Left renal pelvis (tissue), 4 donors: ENCODE measurements at places on chromosomes 1 and 21. TPM values are rescaled to one million over a fixed set of nuclear protein-coding genes. Genes with fewer than 3 reads are reported as not detected.

GRCh38 chr1:41386196-41386663 is 25.0 kb downstream of the FOXO6 start:
- DNase-seq, result no peak

DNA sequence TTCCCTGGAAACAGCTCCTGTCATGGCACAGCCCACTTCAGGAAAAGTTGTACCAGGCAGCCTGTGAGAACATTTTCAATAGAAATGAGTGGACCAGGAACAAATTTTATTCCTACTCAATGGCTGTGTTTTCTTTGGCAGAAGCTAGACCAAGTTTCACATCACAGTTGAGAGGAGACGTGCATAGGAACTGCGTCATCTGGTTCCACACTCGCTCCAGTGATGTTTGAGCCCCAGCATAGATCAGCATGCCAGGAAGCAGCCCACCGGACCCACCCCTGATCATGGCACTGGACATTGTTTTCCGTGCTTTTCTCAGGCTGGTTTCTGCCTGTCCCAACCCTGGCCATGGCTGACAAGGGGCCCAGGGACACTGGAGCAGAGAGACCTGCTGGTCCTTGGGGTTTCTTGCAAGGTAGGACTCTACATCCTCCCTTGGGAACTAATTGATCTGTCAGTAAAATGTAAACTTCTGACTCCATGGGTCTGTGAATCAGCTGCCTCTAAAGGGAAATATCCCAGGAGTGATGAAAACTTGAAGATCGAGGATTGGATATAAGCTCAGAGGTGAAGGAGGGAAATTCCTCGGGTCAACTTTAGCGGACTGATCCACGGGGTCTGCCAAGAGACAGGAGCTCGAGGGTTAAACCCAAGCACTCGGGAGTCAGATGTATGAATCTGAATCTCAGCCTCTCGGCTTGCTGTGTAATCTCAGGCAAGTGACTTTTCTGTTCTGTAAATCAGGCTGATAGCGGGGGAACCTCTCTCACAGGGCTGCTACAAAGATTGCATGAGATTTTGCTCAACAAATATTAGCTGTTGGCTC is 35.7 kb downstream of the NEK2 start:
- no peak for DNase-seq

DNA sequence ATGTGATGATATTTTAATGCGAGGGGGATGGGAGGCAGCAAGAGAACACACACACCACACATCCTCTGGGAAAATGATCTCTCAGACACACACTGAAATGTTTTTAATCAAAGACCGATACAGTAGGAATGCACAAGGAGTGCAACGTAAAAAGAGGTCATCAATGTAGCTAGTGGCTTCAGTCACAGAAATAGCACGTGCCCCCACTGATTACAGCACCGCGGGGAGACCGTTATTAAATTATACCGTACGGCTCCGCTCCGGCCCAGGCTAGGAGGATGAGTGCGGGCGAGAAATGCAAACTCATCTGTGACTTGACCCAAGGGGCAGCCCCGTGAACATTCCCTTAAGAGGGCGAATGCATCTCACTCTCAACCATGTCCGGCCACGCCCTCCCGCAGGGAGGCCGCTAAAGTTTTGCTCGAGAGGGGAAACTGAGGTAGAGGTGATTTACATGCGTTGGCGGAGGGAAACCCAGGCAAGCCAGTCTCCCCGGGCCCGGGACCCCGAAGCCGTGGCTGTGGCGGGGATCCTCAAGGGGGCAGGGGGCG is 552 bp downstream of the UBR4 start:
- peak; percentile 22 for DNase-seq

- DNase-seq, result no peak
Observed at GRCh38 chr1:40802742-40803113, 19.1 kb downstream of the KCNQ4 start.

DNA sequence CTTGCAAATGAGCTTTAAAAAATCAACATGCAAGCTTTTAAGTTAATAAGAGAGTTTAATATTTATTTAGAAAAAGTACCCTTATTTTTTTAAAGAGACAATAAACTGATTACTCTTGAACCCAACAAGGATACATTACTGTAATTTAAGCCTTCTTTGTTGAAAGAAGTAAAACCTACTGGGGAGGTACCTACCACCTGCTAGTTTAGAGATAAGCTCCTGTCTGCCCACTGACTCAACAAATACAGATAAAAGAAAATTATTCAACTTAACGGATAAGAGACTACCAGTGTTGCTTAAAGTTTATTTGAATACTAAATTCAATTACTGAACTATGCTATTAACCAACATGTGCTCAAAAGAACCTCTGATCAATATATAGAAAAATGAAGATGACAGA is 23.1 kb downstream of the USP24 start:
- DNase-seq, result no peak

DNA sequence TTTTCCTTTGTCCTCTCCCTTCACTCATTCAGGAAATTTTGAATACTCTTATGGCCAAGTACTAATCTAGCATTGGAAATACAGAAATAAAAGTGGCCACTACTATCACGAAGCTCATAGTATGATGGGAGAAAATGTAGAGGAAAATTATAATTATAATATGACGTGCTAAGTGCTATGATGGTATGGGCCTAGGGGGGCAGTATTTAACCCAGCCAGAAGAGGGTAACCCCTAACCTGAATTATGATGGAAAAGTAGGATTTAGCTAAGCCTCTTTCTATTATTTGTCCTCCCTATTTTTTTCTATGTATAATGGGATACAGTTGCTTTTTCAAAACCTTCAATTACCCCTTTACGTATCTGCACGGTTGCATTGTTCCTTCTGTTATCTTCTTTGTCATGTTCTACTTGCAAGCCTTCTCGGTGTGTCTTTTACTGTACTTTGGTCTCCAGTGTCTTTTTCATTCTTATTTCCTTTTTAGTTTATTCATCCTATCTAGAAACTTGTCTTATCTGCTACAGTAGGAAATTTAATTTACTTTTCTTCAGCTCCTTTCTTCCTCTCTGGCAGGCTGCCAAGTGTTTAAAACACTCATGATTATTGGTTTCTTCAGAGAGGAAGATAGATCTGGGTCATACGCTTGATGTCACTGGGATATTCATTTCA is 88.8 kb upstream of the GPR52 start:
- DNase-seq, result no peak

DNA sequence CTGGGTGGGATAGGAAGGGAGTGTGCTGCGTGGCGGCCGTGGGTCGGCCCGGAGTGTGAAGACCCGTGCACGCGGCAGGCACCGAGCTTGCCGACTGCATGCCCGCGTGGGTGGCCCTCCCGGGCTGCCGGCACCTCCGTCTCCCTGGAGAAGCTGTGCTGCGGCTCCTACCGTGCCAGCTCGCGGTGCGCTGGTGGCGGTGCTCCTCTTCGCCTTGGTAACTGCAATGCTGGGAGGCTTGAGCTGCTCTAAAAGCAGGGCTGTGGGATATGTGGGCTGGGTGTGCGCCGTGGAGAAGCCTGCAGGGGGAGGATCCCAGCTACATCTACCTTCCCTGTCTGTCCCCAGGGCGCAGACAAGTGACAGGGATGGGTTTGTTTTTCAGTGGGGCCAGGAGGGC is 2.4 kb downstream of the GABRD start:
- no peak for DNase-seq

DNA sequence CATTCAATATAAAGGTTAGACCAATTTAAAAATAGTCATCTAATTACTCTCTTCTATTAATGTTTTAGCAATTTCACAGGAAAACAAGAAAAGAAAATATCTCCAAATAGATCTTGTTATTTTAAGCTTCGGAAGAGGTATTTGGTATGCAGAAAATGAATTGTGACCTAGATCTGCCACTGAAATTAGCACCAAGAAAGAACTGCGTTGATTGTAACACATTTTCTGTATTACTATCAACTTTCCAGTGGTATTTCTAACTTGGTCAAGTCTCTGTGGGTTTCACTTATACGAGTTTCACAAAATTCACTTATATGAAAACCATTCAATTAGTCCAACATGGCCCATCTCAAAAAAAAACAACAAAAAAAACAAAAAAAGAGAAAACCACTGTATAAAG is 11.8 kb downstream of the RSBN1 start:
- DNase-seq, result no peak

DNA sequence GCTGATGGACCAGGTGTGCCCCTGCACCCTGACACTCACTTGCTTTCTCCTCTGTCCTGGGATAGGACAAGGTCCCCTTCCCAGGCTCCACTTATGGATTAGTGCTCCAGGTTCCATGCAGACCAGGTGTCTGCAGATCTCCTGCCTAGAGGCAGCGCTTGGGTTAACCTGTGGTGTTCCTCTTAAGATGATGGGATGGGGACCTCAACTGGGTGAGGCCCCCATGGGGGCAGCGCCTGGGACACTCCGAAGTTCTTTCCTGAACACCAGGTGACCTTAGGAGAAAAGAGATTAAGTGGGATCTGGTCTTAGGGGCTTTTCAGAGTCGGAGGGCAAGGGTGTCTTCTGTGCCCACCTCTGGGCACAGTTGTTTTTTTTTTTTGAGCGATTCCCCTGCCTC is 21.2 kb downstream of the TNNT2 start:
- DNase-seq, result no peak

DNA sequence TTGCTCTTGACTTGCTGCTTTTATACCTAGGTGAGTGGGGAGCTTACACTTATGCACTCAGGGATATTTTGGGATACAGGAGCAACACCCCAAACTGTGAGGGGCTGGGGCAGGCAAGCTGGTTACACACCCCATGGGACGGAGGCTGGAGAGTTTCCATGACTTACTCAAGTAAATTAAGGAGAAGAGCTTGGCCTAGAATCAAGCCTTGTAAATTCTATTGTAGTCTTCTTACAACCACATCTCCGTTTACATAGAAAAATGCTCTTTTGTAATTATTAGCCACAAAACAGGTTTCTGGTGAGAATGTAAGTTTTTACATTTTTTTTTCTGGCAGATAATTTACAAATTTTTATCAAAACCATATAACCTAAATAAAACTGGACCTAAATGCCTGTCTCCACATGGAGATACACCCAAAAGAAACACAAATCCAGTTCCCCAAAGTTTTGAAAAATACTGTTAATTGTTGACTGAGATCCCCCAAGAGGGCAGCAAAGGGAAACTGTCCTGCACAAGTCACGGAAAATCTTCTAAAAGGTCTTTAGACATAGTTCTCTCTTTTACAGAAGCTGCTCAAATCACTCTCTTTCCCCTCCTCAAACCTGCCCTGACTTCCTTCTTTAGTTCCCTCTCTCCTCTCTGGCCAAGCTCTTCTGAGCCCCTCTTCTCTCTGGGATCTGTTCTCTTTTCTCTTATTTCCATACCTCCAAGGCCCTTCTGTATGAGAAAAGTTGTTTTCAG is 134.0 kb downstream of the HIVEP3 start:
- no peak for DNase-seq

DNA sequence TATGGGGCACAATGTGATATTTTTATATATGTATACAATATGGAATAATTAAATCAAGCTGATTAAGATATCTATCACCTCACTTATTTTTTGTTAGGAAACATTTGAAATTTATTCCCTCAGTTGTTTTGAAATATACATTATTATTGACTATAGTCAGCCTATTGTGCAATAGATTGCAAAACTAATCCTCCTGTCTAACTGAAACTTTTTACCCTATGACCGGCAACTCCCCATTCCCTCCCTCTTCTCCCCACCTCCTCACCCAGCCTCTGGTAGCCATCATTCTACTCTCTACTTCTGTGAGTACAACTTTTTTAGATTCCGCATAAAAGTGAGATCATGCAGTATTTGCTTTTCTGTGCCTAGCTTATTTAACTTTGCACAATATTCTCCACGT is 117.7 kb upstream of the SGIP1 start:
- DNase-seq, result no peak

DNA sequence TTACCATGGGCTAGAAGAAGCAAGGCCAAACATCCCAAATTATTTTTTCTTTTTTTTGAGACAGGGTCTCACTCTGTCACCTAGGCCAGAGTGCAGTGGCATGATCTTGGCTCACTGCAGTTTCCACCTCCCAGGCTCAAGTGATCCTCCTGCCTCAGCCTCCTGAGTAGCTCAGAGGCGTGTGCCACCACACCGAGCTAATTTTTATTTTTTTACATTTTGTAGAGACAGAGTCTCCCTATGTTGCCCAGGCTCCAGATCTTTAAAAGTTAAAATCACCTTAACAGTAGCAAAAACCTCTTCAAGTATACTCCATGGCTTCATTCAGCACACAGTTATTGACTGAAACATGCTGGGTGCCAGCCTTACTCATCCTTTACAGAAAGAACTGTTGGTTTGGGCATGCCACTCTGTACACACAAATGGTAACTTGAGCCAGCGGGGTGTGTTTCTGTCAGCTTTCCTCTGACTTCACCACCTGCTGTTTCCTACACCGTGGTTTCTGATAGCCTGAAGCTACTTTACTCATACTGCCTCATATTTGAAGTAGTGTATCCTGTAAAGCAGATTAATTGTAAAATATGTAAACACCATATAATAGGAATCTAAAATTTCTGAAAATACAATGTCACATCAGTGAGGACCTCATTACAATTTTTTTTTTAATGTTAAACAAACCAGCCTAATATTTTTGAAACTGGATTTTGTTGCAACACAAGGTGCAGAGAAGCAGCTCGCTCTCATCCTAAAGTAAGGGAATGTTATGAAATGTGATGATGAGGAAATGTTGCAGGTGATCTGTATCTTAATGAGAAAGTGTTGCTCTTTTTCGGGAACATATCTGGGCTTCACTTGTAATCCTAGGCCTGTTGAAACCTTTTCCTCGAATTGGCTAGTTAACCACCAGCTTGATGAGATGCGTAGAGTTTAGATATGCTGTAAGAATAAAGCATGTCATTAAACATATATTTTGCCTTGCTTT is 113.9 kb downstream of the ATP5PO start:
- DNase-seq, result no peak

GRCh38 chr1:228163007-228163753 is 2.4 kb upstream of the IBA57 start:
- DNase-seq, result no peak

DNA sequence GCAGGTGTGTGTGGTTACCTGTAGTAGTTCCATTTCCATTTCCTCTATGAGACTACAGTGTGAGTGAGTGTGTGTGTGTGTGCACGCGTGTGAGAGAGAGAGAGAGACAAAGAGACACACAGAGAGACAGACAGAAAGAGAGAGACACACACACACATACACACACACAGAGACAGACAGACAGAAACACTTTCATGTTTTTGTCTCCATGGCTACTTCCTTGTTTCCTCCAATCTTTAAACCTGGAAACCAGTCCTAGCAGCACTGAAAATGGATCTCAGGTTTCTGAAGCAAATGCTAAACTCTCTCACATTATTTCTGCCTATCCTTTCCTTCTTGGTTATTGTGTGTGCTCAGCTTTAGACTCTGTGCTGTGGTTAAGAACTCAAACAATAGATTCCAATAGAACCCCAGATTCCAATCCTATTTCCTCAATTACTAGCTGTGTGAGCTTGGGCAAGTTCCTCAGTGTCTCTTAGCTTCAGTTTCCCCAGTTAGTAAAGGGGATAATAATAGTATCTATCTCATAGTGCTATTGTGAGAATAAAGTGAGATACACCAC is 22.4 kb upstream of the ABCD3 start:
- no peak for DNase-seq

GRCh38 chr1:58249388-58249736 is 297.2 kb downstream of the OMA1 start:
- no peak for DNase-seq

GBP1 gene
- 15.9 TPM for polyA plus RNA-seq

MYBPH gene
- polyA plus RNA-seq, result 0.07 TPM

SRSF4 gene
- polyA plus RNA-seq, result 113 TPM

GSTM5 gene
- 36.1 TPM for polyA plus RNA-seq

RGS4 gene
- 6.0 TPM for polyA plus RNA-seq

TAL1 gene
- polyA plus RNA-seq, result 4.4 TPM

FAM78B gene
- polyA plus RNA-seq, result 1.6 TPM

RNU11 gene
- not detected for polyA plus RNA-seq

MARK1 gene
- polyA plus RNA-seq, result 11.1 TPM

PSMG1 gene
- 48.0 TPM for polyA plus RNA-seq

HDGF gene
- 261 TPM for polyA plus RNA-seq

CRP gene
- 0.20 TPM for polyA plus RNA-seq
